ENCODE measurements at places on chromosomes 1 and 21.

GRCh38 chr1:109883248-109883955 is 27.2 kb upstream of the CSF1 start:
- no peak for DNase-seq

DNA sequence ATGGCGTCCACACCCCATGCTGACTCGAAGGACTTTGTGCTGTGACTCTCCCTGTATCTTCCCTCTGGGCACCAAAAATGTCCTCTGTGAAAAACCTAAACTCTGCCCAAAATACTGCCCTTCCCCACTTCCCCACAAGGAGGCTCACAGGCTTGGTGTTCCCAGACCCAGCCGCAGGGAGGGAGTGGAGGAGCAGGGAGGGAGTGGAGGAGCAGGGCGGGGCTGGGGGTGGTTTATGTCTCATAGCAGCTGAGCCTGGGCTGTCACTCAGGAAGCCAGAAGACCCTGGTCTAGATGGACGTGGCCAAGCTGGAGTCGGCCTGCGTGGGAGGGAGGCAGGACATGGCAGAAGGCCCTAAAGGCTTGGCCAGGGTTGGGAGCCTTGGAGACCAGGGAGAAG is 461.7 kb downstream of the PTPRU start:
- DNase-seq = no peak

- DNase-seq = no peak
These were observed 76.9 kb downstream of the C1orf21 start for GRCh38 chr1:184463680-184464079.

DNA sequence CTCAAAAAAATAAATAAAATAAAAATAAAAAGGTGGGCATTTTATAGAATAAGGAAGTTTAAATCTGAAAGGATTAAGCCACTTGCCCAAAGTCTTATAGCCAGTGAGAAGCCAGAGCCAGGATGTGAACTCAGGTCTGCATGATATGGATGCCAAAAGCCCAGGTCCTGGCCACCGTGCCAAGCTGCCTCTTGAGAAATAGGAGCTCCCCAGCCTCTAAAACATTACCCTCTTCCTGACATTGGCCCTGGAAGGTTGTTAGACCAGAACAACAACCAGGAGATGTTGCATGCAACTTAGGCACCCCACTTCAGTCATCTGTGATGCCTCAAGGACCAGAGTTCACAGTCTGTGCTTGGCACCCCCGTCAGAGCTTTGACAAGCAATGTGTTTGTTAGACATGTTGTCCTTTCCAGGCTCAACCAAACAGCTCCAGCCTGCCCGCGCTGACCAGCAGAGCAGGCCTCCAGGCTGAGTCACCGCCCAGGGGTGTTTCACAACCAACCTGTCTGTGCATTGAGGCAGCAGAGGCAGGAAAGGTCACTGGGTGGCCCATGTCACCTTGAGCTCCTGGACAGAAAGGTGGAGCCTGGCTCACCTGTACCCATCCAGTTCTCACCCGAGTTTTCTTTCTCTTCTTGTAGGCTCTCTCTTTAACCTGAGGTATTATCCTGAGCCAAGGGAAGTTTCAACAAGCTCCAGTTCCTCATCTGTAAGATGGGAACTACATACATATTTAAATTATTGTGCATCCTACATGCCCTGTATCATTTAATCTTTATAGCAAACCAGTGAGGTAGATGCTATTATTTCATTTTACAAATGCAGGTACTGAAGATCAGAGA is 14.9 kb upstream of the MED18 start:
- no peak for DNase-seq

GRCh38 chr1:107804741-107805140 is 160.2 kb downstream of the VAV3 start:
- no peak for DNase-seq

DNA sequence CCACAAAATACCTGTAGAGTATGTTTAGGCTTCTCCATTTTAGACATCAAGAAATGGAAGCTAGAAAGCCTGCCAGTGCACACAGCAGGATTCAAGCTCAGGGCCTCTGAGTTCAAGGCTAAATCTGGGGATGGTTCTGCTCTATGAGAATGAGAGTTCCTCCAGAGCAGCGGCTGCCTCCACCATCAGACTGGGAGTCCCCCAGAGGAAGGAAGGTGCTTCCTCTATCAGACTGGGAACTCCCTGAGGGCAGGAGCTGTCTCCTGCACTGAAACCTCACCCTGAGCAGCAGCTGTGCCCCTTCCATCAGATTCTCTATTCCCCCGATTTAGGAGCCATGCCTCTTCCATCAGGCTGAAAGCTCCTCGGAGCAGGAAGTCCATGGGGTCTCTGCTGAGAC is 20.1 kb downstream of the PLA2G5 start:
- DNase-seq = no peak

- no peak for DNase-seq
These were observed 572 bp downstream of the FUCA1 start for GRCh38 chr1:23867542-23867894.

DNA sequence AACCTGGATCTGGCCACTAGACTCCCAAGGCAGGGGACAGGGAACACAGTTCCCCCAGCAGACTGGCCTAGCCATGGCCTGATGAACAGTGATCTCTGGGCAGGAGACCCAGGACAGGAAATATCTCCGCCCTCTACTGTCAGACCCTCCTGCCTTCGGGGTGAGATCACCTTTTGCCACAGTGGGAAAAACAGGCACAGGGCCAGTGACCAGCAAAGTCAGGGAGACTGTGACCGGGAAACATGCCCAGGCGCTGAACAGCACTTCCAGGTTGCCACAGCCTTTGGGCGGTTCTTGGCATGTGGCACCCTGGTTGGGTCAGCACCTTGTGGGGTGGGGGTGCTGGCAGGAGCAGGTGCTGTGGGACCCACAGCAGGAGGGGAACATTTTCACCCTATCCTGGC is 8.9 kb upstream of the ZNF669 start:
- DNase-seq = no peak

DNA sequence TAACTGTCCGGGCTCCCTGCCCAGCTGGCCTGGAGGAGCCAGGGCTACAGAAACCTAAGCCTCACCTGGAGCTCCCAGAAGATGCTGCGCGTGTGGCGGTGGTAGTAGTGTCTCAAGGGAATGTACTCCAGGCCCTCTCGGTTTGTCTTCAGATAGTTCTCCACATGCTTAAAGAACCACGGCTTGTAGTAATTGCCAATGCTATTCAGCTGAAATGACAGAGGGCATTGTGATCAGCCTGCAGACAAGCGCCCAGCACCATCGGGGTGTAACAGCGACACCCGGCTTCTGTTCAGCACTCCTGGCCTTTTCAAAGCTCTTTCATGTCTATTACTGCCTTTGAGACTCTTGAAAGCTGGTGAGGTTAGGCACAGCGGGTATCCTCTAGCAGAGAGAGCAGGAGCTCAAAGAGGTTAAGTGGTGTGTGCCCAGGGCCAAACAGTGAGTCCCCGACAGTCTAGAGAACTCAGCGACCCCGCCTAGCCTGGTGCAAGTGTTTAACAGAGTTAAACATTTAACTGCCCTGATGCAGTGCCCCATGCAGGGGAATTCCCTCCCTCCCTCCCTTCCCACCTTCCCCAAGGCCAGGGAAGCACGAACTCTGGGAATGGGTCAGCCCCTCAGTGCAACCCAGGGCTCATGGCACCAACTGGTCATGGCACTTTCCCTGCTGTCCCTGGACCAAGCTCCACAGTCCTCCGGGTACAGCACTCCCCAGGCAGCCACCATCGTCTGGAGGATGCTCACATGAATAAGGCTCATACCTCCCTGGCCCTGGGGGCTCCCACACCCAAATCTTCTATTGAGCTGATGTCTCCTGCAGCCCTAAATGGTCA is 21.5 kb downstream of the DHCR24 start:
- no peak for DNase-seq

- DNase-seq = no peak
These were observed 768 bp upstream of the RIIAD1 start for GRCh38 chr1:151720554-151720953.

DNA sequence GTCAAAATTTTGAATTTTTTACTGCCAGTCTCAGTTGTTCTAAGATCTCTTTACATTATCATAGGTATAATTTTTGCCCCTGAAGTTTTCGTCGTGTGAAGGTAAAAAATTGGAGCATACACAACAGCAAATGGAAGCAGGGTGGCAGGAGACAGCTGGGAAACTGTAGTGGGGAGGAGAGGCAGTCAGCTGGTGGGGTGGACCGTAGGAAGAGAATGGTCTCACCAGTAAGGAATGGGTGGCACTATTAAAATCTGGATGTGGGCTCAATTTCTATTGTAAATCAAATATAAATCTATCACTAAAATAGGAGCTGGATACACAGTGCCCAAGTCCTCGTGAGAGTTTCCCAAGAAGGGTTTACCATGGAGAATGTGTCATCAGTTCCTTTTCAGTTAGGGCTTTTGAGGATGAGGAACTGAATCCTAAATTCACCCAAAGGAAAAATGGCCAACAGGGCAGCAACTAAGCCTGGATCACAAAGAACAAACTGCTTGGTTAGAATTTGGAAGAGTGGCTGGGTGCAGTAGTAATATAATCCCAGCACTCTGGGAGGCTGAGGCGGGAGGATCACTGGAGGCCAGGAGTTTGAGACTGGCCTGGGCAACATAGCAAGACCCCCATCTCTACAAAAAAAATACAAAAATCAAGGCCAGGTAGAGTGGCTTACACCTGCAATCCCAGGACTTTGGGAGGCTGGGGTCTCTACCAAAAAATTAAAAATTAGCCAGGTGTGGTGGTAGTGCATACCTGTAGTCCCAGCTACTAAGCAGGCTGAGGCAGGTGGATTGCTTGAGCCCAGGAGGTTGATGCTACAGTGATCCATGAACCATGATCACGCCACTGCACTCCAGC is 10.5 kb upstream of the IRF2BP2 start:
- DNase-seq = no peak

- no peak for DNase-seq
These were observed 35.3 kb upstream of the BCAR3 start for GRCh38 chr1:93716941-93717368.

- no peak for DNase-seq
These were observed 48.5 kb downstream of the UTP25 start for GRCh38 chr1:209876078-209876800.

GRCh38 chr1:38875811-38876210 is 2.7 kb upstream of the MYCBP start:
- DNase-seq = no peak

- DNase-seq = no peak
These were observed 18.7 kb downstream of the UBL4B start for GRCh38 chr1:110130989-110131388.

- no peak for DNase-seq
These were observed 31.0 kb downstream of the KANK4 start for GRCh38 chr1:62288224-62288623.

DNA sequence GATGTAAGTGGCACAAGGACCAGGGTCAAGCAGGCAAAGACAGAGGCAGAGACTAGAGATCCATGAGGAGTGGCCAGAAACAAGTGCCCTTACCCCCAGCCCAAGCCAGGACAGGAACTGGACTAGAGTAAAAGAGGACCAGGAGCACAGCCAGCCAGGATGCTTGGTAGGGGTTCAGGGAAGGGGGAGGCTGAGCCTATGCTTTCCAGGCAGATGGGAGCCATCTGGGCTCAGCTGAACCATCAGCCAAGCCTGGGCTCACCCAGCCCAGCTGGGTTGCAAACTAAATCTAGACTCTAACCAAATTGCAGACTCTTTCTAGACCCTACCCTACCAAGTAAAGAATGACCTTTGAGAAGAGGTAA is 15.2 kb downstream of the PDZK1IP1 start:
- no peak for DNase-seq

DNA sequence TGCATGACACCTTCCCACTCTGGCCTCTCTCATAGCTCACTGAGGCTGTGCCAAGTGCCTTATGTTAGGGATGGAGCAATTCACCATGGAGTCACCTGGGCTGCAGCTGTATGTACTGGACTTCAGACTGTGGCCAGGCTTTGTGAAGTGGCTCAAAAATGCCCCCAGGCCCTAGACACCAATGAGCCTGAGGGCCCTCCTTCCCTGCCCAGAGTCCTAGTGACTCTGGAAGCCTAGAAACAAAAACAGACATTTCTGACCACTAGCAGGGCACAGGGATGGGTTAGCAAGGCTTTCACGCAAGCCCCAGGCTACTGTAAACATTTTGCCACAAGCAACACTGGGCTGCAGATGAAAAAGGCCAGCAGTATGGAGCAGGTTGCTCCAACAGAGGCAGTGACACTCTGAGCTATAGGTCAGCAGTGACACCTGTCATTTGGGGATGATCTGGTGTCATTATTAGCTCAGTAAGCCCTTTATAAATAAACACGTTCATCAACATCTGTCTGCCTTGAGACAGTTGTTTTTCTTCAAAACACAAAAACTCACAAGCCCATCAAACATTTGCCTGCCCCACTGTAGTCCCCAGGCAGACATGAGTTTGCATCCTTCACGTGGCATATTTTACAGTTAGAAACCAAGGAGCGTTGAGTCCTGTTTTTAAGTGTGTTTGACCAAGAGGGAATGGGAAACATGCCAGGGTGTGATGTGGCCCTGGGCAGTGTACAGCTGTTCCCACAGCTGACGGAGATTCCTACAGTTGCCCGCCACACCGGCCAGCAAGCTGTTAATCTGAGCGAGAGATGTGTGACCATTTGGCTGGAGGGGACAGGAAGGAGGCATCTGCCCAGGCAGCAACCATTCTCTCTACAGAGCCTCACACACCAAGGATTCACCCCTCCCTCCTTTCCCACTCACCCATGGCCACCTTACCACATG is 66.8 kb downstream of the KCNN3 start:
- no peak for DNase-seq

GRCh38 chr21:37039411-37040075 is 33.0 kb downstream of the RIPPLY3 start:
- no peak for DNase-seq

GRCh38 chr1:56550138-56550858 is 29.1 kb downstream of the PLPP3 start:
- DNase-seq = no peak

- DNase-seq = no peak
These were observed 21.3 kb downstream of the TMCC2 start for GRCh38 chr1:205248793-205249601.

- DNase-seq = no peak
These were observed 36.1 kb upstream of the PDE4B start for GRCh38 chr1:65756616-65757015.

GRCh38 chr1:161743231-161743630 is 6.4 kb upstream of the DUSP12 start:
- no peak for DNase-seq

GRCh38 chr1:53207726-53208125 is 11.1 kb downstream of the CPT2 start:
- no peak for DNase-seq

- DNase-seq = no peak
These were observed 22.6 kb upstream of the DDX59 start for GRCh38 chr1:200692316-200692715.

- no peak for DNase-seq
These were observed 122.9 kb upstream of the DAB1 start for GRCh38 chr1:57546549-57547330.

DNA sequence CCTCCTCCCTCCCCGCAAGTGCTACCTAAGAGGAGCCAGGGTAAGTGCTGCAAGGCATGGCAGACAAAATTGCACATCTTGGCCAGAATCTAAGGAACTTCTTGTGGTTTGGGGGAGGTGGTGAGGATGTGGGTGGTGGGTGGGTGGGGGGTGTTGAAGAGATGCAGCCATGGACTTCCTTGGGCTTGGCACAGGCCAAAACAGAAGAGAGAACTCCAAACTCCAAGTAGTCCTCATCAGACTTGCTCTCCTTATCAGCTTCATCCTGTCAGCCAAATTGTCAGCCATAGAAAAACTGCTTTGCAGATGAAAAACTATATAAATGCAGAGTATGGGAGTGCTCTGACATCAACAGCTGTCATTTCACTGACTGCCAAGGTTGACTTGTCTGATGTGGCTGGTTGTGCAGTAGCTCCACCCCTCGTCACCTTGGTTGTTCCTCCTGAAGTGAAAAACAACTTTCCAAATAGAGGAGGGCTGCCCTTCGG is 7.1 kb downstream of the AMIGO1 start:
- DNase-seq = no peak
